ENCODE measurements at places on chromosomes 7 and 10. TPM values are rescaled to one million over a fixed set of nuclear protein-coding genes. Genes with fewer than 3 reads are reported as not detected.

TCAF2 gene
- 12.1 TPM for total RNA-seq

TRIM50 gene
- total RNA-seq: not detected

INMT gene
- 29.2 TPM for total RNA-seq

MGAM2 gene
- total RNA-seq: under 0.01 TPM

LAMB1 gene
- total RNA-seq: 221 TPM

VPS26A gene
- total RNA-seq: 67.2 TPM

KCP gene
- not detected for total RNA-seq

AKR1D1 gene
- not detected for total RNA-seq

HDAC9 gene
- total RNA-seq: 83.3 TPM

ASZ1 gene
- not detected for total RNA-seq

SP4 gene
- total RNA-seq: 21.2 TPM

NUTM2E gene
- total RNA-seq: not detected

THSD7A gene
- 16.2 TPM for total RNA-seq

PRLHR gene
- 1.8 TPM for total RNA-seq

SPAM1 gene
- not detected for total RNA-seq

SPOCK2 gene
- total RNA-seq: 1.8 TPM

LGI1 gene
- total RNA-seq: not detected

TRIM73 gene
- 2.4 TPM for total RNA-seq

Data from uterus (tissue), 4 donors.